ENCODE measurements at places on chromosomes 11 and 22. TPM values are rescaled to one million over a fixed set of nuclear protein-coding genes. Genes with fewer than 3 reads are reported as not detected.

DNA sequence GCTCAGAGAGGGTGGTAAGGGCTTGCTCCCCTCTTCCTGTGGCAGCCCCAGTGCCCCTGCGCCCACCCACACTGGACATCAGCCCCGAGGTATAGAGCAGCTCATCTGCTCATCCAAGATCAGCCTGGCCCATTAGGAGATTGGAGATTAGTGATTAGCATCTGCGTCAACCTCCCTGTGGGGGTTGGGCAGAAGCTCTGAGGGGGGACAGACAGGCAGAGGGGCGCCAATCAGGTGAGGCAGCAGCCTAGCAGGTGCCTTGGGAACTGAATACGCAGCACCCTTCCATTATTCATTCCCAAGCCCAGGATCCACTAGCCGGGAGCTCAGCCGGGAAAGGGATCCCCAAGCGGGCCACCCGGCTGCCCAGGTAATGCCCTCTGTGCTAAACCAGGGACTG lies 11.0 kb downstream of the SMTN start:
- peak overlapping the region; percentile 26 for H3K4me3 ChIP-seq
- DNase-seq: no peak
- H3K27me3 ChIP-seq: no peaks in the 10 kb centered on the region
- peaks cover 7% of the 10 kb centered on the region for H3K4me1 ChIP-seq

GRCh38 chr11:58513747-58514367 lies 6.0 kb upstream of the OR5B21 start:
- no peaks in the 10 kb centered on the region for H3K27me3 ChIP-seq
- no peak for DNase-seq
- no peak overlapping the region for H3K27ac ChIP-seq
- H3K36me3 ChIP-seq: no peaks in the 10 kb centered on the region
- H3K4me3 ChIP-seq: no peak overlapping the region

DNA sequence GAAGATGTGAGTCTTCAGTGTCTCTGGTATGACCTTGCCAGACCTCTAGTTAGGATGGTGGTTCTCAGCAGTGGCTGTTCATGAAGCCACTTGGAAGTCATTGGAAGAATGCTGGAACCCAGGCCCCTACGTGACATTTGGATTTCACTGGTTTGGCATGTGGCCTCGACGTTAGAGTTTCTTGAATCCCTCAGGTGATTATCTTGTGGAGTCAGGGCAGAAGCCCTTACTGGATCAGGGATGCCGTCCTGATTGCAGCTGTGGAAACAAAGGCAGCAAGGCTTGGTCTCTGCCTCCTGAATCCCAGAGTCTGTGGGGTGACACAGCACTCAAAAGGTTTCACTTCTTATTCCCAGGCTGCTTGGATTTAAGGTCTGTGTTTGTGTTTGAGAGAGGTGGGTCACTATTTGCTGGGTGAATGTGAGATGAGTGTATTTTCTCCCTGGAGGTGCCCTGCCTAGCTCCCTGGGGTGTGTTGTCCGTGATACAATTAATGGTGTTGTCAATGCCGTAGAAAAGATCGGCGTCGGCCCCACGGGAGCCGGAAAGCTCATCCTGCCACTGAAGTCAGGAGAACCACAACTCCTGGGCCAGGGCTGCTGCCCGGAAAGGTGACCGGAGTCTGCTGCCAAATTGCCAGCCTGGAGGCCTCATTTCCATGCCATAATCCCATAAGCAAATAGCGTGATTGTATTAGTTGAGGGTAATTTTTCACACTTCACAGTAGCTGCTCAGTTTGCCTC lies 939.0 kb downstream of the BRD1 start:
- no peak for DNase-seq
- H3K27me3 ChIP-seq: no peaks in the 10 kb centered on the region
- H3K4me1 ChIP-seq: no peaks in the 10 kb centered on the region
- H3K4me3 ChIP-seq: no peak overlapping the region

GRCh38 chr11:71372693-71373657 lies 75.2 kb downstream of the DHCR7 start:
- no peak overlapping the region for H3K27ac ChIP-seq
- no peak overlapping the region for H3K4me3 ChIP-seq
- DNase-seq: no peak
- no peaks in the 10 kb centered on the region for H3K36me3 ChIP-seq
- H3K4me1 ChIP-seq: no peaks in the 10 kb centered on the region

DNA sequence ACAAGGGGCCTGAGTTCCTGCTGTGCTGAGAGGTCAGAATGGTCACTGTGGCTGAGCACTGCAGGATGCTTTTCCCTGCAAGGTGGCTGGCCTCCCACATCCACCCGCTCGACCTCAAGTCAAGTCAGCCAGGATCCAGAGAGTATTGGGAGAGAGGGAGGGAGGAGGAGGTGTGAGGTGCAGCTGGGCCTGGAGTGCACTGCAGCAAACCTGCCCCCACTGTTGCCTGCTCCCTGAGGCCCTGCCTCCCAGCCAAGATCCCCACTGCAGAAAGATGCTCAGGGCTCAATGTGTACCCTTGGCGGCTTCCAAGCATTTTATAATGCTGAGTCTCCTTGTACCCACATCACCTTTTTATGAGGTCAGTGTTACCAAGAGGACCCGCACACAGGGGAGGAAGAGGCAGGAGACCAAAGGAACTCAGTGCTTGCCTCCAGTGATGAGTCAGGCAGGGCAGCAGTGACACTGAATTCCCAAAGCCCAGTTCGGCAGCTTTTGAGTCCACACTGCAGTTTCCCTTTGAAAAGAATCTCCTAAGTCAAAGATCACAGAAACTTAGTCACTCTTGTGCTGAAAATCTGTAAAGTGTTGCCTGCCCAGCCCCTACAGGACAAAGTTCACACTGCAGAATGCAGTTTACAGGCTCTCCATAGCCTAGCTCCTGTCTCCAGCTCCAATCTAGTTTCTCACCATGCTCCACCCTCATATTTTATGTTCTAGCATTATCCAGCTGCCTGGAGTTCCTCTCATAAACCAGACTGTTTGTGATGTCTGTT lies 3.1 kb downstream of the ENDOD1 start:
- H3K4me3 ChIP-seq: no peak overlapping the region
- H3K27ac ChIP-seq: no peak overlapping the region
- no peaks in the 10 kb centered on the region for H3K36me3 ChIP-seq
- H3K4me1 ChIP-seq: peaks cover 4% of the 10 kb centered on the region
- DNase-seq: no peak

DNA sequence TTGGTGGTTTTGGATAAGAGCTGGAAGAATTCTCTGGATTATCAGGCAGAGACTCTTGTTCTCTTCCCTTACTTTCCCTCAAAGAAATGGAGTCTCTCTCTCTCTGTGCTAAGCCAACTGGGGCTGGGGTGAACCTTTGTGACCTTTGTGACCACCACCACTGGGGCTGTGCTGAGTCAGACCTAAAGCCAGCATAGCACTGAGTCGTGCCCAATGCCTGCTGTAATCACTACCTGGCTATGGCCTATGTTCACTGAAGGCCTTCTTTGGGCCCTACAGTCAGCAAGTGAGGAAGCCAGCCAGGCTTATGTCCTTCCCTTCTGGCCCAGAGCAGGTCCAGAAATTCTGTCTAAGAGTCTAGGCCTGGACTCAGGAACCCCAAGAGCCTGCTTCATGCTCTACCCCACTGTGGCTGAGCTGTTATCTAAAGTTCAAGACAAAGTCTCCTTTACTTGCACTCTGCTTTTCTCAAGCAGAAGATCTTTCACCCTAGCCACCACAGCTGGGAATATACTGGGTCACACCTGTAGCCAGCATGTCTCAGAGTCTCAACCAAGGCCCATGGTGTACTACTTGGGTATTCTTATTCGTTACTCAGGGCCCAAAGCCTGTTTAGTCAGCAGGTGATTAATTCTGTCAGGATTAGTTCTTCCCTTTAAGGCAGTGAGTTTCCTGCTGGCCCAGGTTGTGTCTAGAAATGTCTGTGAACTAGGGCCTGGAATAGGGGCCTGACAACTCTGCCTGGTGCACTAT lies 86.0 kb downstream of the EHF start:
- no peak for DNase-seq
- H3K27ac ChIP-seq: no peak overlapping the region
- H3K4me3 ChIP-seq: no peak overlapping the region
- no peaks in the 10 kb centered on the region for H3K36me3 ChIP-seq
- no peaks in the 10 kb centered on the region for H3K27me3 ChIP-seq
- no peaks in the 10 kb centered on the region for H3K4me1 ChIP-seq

The ZNF215 gene
- 1.9 TPM for total RNA-seq

The IFITM10 gene
- 1.1 TPM for total RNA-seq

The C1QTNF4 gene
- total RNA-seq: 9.1 TPM

The APOBEC3H gene
- not detected for total RNA-seq

The RNF26 gene
- total RNA-seq: 11.1 TPM

All from ovary (tissue), 10 donors.